Stimulated activated memory B cell treated with anti-CD40 and anti-IgM and Interleukin-4, amounts not matched to agents 10 μg/mL and 1 μg/mL and 100 μg/mL, for 72 hours (primary cell): ENCODE measurements at places on chromosomes 1 and 21.

- ATAC-seq = peak; percentile 84
These were observed 373.9 kb downstream of the VAV3 start for GRCh38 chr1:107590900-107591622.

DNA sequence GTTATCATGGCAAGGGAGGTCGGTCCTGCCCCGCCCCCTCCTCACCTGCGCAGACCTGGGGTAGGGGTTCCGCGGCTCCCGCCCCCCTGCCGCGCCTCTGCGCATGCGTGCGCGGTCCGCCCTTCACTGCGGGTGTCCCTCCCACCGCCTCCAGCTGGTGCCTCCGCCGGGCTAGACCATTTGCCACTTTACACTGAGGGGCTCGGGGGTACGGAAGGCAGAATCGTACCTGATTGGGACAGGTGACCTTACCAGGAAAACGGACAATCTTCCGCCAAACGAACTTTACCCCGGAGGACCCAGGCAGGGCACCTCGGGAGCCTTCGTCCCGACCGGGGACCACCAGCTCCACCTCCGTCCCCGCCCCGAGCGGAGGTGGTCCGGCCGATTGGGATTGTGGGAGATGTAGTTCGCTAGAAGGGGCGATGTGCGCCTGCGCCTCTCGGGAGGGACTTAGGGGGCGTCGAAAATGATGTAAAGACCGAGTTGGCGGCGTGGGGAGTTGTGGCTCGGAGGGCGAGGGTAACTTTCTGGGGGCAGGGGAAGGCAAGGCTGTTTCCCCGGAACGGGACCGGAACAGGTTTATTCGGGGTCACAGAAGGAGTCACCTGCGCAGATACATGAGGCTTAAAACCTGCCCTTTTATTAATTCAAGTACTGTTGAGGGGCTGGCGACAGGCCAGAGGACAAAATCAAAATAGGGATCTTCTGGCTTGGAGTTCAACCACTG, at the start of gene DNAJC28:
Gene DNAJC28, minus strand, starts transcription at position 344 of the 730 bp plus-strand sequence. CDS start 2,323 bp downstream, outside the sequence.
- peak; percentile 99 for ATAC-seq

GRCh38 chr1:26321315-26322041, 3.7 kb downstream of the CD52 start:
- ATAC-seq = peak; percentile 74

DNA sequence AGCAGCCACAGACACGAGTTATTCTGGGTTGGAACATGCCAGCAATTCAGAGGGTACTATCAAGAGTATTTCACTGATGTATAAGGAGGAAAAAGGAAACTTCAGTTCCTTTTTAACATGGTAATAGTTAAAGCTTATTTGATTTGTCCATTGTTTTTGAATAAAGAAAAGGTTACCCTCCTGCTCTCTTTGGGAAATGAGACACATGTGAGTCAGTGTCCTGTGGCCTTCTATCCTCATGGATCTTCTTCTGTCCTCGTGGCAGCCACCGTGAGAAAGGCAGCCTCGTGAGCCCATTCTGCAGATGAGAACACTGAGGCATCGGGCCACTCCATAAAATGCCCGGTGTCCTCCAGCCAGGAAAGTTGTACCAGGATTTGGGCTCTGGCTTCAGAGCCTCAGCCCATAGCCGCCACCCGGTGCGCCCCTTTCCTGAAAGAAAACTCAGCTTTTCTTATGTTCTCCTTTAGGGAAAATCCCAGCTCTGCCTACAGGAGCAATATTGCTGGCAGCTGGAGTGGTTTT, 24.8 kb downstream of the KCNAB2 start:
- ATAC-seq = no peak

DNA sequence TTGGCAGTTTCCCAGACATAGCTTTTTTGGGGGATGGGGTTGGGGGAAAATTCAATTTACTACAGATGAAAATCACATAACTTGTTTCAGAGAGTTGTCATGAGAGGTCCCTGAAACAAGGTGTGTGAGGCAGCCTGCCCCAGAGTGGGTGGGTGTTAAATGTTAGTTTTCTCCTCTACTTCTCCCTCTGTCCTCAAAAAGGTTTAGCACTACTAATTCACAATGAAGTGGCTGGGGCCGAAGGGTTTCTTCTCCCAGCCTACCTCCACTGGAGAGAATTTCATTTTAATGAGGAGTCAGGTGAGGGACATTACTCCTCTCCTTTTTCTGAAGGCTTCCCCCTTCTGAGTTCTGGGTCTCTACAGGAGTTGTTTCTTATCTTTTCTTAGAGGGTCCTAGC, 103.3 kb downstream of the C1orf94 start:
- no peak for ATAC-seq

GRCh38 chr1:184164536-184164935, 113.0 kb downstream of the TSEN15 start:
- ATAC-seq = no peak

- no peak for ATAC-seq
These were observed 985 bp downstream of the SYT6 start for GRCh38 chr1:114152508-114153260.

- ATAC-seq = peak; percentile 74
These were observed 19.8 kb downstream of the SPRTN start for GRCh38 chr1:231357831-231358354.

DNA sequence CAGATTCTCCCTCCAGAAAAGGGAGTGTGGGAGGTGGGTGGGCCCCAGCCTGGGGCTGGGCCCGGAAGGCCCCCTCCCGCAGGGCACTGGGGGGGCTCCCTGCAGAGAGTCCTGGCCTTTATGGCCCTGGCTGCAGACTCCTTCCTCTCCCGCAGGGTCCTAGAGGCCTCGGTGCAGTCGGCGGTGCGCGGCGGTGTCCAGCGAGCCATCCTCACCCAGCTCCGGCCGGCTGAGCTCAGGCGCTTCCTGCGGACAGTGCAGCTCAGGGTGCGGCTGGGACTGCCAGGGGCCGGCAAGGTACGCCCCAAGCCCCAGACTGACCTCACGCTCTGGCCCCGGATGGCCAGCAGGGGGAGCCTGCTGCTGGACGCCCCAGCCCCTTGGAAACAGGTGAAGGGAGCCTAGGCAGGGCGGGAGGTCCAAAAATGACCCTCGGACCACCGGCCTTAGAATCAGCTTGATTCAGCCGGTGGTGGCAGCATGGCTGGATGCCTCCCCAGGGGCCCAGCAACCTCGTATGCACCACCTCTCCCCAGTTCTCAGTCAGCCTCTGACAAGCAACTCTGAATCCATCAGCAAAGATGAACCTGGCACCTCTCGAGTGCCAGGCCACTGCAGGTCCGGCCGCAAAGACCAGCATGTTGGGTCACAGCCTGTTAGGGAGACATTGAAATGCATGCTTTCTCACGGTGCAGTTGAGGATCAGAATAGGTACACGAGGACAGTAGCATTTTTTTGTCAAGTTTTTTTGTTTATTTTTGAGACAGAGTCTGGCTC, 20.6 kb downstream of the MTHFR start:
- peak; percentile 73 for ATAC-seq

GRCh38 chr21:27813750-27814149, 846.9 kb upstream of the ADAMTS5 start:
- no peak for ATAC-seq

DNA sequence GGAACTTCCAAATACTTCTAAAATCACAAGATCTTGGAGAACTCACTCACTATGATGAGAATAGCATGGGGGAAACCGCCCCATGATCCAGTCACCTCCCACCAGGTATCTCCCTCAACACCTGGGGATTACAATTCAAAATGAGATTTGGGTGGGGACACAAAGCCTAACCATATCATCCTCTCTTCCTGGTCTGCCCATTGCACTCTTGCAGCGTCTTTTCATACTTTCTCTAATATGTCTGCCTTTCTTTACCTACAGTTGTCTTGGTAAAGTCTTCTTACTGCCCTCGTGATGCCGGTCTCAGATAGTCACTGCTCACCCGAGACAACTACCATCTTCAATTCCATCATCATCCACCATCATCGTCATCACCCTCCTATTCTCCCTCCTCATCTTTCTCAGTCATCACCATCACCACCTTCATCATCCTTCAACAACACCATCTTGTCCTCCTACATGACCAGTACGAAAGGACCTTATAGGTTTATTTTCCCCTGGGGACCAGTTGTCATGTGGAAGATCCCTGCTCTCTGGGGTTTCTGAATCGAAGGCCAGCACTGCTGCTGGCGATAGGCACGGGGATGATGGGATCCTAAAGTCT, 58.5 kb upstream of the CASZ1 start:
- ATAC-seq = no peak

DNA sequence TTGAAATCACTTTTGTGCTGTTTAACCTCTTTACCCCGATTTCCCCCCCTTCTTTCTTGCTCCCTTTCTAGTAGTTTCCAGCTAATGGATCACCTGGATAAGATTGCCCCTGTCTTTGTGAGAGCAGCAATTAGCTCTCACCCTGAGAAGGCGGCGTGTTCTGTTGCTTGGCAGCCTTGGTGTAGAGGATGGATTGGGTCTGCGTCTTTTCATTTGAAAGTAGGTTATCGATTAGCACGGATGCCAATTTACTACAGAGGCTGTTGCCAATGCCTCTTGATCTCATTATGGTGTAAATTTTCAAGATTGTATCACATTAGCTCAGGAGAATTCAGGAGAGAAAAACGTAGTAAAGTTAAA, 26.4 kb downstream of the KIF26B start:
- ATAC-seq = no peak

DNA sequence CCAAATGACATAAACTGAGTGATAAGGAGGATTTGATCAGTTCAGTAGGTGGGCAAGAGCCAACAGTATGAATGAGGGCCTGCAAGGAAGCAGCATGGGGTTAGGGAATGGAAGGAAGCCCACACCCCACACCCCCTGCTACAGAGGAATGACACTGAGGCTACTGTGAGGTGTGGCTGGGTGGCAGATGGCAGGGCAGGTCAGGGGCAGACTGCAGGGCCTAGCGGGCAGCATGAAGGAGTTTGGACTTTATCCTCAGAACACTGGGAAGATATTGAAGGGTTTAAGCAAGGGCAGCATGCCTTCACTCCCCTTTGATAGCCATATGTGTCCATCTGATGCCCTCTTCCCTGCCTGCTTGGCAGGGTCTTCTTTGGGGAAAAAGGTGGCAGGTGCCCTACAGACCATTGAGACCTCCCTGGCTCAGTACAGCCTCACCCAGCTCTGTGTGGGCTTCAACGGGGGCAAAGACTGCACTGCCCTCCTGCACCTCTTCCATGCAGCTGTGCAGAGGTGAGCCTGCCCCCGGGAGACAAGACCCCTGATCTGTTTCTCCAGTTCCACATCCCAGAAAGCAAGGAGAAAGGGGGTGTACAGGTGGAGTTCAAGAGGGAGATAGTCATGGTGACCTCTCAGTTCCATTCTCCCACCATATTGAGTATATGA, 4.1 kb upstream of the LENEP start:
- no peak for ATAC-seq

DNA sequence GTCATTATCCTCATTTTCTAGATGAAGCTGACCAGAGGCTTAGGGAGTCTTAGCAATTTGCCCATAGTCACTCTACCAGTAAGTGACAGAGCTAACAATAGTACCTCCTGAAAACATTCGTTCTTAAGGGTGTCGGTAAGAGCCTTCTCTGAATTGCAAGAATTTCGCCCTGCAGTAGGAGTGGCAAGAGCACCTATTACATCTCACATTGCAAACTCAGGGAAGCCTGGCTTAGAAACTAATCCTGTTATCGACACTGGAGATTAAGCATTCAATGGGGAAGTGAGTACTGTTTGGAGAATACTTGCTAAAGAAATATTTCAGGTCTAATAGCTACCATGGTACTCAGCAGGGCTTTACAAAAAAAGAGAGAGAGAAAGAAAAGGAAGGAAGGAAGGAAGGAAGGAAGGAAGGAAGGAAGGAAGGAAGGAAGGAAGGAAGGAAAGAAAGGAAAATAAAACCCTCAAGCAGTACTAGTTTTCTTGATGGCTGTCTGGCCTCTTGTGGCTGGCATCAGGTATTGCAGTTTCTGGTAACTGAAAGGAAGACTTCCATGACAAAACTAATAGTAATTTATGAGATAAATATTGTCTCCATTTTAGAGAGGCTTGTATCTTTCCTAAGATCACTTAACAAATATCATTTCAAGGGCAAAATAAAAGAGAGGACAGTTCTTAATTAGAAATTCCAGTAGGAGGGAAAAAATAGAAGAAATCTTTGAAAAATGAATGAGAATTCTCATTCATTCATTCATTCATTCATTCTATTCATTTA, 10.4 kb downstream of the C1orf226 start:
- ATAC-seq = no peak

DNA sequence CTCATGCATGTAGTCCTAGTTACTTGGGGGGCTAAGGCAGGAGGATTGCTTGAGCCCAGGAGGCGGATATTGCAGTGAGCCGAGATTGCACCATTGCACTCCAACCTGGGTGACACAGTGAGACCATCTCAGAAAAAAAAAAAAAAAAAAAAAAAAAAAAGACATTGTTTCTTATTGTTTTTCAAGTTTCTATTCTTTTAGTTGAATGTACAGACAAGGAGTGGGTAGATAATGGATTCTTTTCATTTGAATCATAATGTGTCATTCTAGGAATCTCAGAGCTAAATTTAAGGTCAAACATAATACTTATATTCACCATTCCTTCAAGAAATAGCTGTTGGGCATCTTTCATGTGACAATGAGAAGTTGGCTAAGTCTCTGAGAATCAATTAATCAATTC, 157.0 kb upstream of the C21orf91 start:
- no peak for ATAC-seq

DNA sequence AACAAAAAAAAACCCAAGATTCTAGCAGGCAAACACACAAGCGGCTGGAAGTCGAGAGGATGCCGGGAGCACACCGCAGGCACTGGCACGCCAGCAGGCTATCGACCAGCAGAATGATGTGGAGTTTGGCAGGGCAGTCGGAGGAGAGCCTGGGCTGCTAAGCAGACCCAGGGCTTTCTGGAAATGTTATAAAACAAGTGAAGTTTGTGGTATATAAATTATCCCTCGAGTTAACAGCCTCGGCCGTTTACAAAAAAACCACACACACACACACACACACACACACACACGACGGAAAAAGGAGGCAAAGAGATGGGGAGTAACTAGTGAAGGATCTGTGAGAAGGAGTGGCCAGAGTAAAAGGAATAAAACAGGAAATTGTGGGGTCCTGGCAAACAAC, 87.2 kb upstream of the IVNS1ABP start:
- ATAC-seq = no peak

DNA sequence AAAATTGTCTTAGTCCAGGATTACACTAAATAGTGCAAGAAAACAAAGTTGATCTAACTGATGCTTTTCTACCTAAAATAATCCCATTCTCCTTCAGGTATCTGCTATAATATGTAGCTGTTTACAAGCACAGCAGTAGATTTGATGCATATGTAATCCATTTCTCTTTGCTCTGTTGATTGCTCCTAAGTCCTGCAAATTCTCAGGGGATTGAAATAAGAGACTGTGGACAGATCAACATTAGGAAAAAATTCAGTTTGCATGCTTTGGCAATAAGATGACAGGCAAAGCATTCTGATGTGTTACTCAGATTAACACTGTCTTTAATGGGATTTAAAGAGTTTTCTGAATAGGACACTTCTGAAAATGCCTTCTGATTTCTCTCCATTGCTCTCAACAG, 34.7 kb downstream of the RNF11 start:
- no peak for ATAC-seq

GRCh38 chr1:217052626-217053025, 329.4 kb upstream of the ESRRG start:
- ATAC-seq = no peak

GRCh38 chr1:17319561-17320350, 11.8 kb downstream of the PADI4 start:
- no peak for ATAC-seq

- no peak for ATAC-seq
These were observed 50.0 kb downstream of the KCNAB2 start for GRCh38 chr1:6095511-6096242.
